CD4-positive, alpha-beta T cell treated with Interleukin-2 at 100 ng/mL for 4 hours (primary cell): ENCODE measurements at places on chromosomes 4 and X.

GRCh38 chr4:69708211-69708610 lies 52.2 kb downstream of the SULT1B1 start:
- no peak for DNase-seq

DNA sequence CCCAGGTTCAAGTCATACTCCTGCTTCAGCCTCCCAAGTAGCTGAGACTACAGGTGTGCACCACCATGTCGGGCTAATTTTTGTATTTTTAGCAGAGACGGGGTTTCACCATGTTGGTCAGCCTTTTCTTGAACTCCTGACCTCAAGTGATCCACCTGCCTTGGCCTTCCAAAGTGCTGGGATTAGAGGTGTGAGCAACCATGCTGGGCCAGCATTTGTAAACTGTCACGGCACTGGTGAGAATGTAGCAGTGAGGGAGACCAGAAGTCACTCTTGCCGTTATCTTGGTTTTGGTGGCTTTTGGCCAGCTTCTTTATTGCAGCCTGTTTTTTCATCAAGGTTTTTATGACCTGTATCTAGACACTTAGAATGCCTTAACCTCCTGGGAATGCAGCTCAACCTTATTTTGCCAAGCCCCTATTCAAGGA lies 22.4 kb downstream of the PCDH18 start:
- DNase-seq = no peak

- no peak for DNase-seq
Observed at GRCh38 chr4:177923888-177924287, 481.7 kb upstream of the AGA start.

DNA sequence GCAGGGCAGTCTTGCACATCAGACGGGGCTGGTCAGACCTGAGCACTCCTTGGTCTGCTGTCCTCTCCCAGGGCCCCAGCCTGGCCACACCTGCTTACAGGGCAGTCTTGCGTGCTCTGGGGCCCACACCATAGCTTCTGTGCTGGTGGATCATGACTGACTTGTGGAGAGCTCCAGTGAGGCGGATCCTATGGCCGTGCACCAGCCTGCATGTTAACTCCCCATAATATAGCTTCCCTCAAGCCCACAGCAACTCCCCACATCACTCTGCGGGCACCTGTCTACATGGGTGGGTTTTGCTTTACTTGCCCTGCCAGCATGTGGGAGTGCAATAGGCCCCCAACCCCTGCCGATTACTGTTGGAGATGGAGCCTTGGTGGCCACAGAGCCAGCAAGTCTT lies 8.2 kb upstream of the TMSB15B start:
- no peak for DNase-seq

DNA sequence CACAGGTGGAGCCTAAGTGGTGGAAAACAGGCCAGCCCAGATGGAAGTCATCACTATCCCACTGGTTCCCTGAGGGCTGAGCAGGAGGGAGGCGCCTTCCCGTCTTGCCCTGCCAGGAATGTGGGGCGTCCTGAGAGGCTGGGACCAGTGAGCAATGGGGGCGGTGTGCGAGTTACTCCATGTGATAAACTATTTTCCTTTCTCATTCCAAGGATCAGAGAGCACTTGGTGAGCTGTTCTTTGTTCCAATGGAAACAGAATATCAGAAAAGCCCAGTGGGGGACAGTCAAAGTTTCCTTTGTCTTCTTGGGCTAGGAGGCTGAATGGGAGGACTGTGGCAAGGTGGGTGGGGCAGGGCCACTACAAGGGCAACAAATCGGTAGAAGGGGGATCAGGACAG lies 86.2 kb downstream of the NHSL2 start:
- no peak for DNase-seq
